SHP77 treated with DMSO at 0.1 percent for 48 hours (cell line): ENCODE measurements at places on chromosomes 16 and 17.

DNA sequence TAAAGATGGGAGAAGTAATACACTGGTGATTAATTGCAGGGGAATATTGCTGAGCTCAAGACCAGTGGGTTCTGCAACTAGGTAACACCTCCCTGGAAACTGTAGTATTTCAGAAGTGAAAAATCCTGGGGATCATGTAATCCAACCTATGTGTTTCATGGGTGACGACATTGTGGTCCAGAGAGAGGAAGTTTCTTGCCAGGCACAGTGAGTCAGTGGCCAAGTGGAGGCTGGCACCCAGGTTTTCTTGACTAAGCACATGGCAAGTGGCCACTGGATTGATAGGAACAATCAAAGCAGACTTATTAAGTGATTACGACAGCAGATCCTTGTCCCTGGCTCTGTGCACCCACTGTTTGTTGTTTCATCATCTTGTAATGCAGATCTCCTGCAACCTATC, 14.6 kb upstream of the CIITA start:
- DNase-seq: no peak

GRCh38 chr17:60640503-60640902, 37.1 kb upstream of the BCAS3 start:
- peak; percentile 11 for DNase-seq

GRCh38 chr16:50505714-50506542, 42.3 kb upstream of the NKD1 start:
- DNase-seq: no peak

- DNase-seq: no peak
Observed at GRCh38 chr17:78922816-78923498, 2.2 kb downstream of the TIMP2 start.

DNA sequence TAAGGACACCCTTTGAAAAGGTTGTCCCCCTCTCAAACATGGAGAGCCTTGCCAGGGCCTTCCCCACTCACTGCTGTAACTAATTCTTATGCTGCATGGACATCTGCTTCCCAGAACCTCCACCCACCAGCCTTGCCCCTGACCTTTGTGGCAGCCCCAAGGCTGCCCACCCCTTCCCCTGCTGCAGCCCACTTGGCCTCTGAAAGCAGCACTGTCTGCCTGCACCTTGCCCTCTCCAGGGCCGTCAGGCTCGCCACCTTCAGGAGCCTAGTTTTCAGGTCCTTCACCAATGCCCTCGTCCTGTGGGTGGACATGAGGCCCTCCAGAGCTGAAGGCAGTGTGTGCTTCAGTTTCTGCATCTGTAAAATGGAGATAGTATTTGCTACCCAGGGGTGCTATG, 2.7 kb upstream of the CORO1A start:
- DNase-seq: no peak

GRCh38 chr17:73278049-73278464, 16.4 kb upstream of the CPSF4L start:
- no peak for DNase-seq

DNA sequence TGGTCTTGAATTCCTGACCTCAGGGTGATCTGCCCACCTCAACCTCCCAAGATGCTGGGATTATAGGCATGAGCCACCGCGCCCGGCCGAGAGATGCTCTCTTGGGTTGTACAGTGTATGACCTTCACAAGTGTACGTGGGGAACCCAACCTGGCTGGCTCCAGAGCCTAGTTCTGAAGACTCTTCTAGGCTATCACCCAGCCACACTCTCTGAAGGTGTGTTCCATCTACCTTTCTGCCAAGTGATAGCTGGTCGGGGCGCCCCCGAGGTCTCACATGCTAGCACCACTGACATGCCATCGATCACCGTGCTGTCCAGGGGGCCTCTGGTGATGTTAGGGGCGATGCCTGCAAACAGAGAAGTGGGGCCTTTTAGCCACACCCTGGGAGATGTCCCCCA, 121.7 kb upstream of the CDC42EP4 start:
- no peak for DNase-seq

- DNase-seq: no peak
Observed at GRCh38 chr17:83155128-83156121, 76.0 kb downstream of the METRNL start.

- no peak for DNase-seq
Observed at GRCh38 chr16:72873853-72874252, 174.1 kb downstream of the ZFHX3 start.

GRCh38 chr16:59238246-59238645, 504.1 kb upstream of the GOT2 start:
- DNase-seq: no peak

- no peak for DNase-seq
Observed at GRCh38 chr16:87060034-87060986, 256.9 kb downstream of the C16orf95 start.

- peak; percentile 71 for DNase-seq
Observed at GRCh38 chr17:81858170-81858966, 2.0 kb downstream of the P4HB start.

GRCh38 chr17:55451203-55451641, 29.6 kb upstream of the MMD start:
- DNase-seq: no peak

- DNase-seq: no peak
Observed at GRCh38 chr16:88971371-88972097, 5.5 kb downstream of the CBFA2T3 start.

- DNase-seq: peak; percentile 67
Observed at GRCh38 chr17:42120770-42121769, at the start of gene KAT2A. TSS of gene KAT2A (minus strand) at chr17:42121367. CDS start at chr17:42121304, 63 bp downstream.

DNA sequence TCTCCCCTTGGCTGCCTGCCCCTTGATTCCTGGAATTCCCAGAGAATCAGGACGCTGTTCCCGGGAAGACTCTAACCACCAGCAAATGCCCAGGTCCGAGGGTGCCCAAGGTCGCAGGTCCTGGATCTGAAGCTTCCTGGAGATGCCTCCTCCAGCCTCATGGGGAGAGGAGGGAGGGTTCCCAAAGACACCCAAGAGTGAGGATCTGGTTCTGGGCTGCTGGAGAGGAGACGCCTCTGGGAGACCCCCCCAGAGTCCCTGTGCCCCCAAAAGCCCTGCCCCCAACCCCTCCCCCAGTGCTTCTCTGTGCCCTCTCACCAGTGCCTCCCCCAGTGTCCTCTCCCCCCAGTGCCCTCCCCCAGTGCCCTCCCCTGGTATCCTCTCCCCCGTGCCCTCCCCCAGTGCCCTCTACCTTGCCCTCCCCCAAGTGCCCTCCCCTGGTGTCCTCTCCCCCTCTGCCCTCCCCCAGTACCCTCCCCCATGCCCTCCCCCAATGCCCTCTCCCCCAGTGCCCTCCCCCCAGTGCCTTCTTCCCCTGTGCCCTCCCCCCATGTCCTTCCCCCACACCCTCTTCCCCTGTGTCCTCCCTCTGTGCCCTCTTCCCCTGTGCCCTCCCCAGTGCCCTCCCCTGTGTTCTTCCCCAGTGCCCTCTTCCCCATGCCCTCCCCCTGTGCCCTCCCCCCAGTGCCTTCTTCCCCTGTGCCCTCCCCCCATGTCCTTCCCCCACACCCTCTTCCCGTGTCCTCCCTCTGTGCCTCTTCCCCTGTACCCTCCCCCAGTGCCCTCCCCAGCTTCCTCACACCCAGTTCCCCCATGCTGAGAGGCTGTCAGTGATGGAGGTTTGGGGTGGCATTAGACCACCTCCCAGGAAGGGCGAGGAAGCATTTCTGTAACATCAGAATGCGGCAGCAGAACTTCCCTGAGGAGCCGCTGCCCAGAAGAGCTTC, 6.3 kb upstream of the SECTM1 start:
- DNase-seq: no peak

- no peak for DNase-seq
Observed at GRCh38 chr17:51398687-51399086, 138.3 kb downstream of the UTP18 start.

DNA sequence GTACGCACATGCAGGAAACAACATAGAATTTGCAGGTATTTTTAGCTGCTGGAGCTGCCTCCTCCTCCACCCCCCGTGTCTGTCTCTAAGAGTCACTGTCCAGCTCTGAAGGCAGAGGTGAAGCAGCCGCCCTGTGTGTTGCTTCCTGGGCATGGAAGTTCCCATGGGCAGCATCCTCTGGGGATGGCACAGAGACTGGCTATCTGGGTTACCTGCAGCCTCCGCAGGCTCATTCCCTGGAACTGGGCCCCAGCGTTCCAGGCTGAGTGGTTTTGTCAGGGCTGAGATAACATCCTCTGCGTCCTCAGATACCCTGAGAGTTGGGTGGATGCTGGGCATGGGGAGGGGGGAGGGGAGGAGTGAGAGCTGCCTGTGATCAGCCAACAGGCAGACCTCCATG, 41.5 kb upstream of the MRTFB start:
- DNase-seq: no peak

GRCh38 chr16:27390151-27390550, 11.8 kb upstream of the IL21R start:
- no peak for DNase-seq

GRCh38 chr17:74951680-74952421, 16.2 kb downstream of the OTOP3 start:
- DNase-seq: no peak

DNA sequence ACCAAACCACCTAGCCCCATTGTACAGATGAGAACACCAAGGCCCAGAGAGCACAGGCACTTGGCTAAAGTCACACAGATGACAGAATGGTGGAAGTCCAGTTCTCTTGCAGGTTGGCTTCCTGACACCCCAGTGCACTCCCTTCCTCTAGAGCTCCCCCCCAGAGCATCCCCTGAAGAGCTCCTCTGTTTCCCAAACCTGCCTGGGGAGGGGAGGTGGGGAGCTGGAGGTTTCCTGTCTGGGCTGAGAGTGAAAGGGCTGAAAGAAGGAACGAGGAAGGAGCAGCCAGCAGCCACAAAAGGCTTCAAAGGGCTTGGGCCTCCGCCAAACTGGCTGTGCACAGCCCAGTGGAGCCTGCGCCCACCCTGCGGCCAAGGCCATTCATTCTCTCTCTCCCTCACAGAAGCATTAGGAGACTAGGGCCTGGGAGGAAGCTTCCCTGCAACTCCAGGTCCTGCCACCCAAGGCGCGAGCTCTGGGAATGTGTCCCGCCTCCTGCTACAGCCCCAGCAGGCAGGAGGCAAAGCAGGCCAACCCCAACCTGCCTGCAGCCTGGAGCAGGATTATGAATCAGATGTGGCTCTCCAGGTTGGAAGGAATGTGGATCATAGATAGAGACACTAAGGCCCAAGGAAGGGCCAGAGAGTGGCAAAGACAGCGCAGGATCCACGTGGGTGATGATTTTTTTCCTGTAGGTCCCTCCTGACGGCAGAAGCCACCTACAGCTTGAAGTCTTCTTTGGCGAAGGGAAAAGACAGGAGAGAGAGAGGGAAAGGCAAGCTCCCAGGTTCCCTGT, 913 bp downstream of the SLC13A5 start:
- DNase-seq: no peak

- DNase-seq: no peak
Observed at GRCh38 chr17:50699410-50699809, 8.3 kb downstream of the ANKRD40 start.
